ENCODE measurements at places on chromosomes 4 and X. TPM values are rescaled to one million over a fixed set of nuclear protein-coding genes. Genes with fewer than 3 reads are reported as not detected.
A peak's percentile ranks its signal among the peaks of the same experiment; 100 is the strongest.

DNA sequence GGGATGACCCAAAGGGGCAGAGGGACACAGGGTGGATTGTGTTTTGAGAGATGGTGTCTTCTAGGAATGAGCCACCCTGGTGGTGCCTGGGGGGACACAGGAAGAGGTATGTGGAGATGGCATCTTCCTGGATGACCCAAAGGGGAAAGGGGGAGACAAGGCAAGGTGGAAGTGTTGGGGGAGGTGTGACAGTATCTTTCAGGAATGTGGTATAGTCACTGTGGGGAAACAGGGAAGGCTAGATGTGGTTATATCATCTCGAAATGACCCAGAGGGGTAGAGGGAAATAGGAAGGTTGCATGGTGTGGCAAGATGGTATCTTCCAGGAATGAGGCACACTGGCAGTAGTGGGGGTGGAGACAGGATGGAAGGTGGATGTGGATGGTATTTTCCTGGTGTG is 62.9 kb downstream of the MAOA start:
- DNase-seq = no peak

- peak; percentile 51 for DNase-seq
Observed at GRCh38 chr4:72430050-72430449, 139.0 kb downstream of the ADAMTS3 start.

DNA sequence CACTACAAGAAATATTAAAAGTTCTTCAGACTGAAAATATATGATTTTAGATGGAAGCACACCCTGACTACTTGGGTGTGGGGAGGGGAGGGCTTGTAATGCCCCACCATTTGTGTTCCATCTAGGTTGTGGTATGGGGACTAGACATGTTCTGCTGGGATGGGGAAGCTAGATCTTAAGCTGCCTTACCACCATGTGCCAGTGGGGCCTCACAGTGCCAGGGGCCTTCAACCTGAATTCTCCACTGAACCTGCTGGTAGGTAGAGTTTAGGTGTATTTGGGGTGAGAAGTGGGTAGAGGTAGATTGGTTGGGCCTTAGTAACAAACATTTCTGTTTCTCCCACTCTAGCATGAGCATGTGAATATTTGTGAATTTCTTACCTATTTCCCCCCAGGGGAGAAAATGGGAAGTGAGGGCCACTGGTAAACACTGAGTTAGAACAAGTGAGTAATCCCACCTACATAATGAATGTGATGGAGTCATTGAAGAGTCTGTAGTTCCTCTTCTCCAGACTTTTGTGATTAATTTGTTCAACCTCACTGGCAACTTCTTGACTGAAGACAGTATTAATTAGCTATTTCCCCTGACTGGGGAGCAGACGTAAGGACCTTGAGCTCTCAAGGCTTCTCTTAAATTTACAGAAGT is 44.0 kb downstream of the BRCC3 start:
- DNase-seq = peak; percentile 27

Gene GTPBP6
- total RNA-seq = 73.4 TPM

GRCh38 chrX:25204182-25204581 is 188.4 kb upstream of the ARX start:
- no peak for DNase-seq

GRCh38 chr4:54384563-54384962 is 155.5 kb downstream of the PDGFRA start:
- DNase-seq = peak; percentile 47

DNA sequence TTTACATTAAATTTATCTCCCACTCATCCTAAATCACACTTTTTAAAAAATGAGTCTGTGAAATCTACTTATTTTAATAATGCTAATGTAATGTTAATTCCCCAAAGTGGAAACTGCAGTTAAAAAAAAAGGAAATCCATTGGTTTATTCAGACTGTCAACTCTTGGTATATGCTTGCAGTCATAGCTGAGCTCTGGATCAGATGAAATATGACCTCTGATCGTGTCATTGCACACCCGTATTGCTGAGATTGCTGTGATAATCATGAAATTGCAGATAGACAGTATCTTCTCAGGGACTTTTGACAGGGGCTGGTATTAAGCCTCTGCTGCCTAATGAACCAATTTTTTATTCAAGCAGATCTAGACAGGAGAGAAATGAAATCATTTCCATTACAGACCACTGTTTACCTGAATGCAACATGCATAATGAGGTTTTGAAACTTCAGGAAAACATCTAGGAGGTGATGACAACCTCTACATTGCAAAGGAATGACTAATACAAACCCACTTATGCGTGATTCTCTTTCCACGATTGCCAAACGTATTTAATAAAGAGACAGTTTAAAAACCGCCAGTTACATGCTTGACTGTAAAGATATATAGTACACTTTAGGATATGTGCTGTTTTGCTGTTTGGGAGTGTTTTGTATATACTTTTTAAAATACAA is 138.3 kb upstream of the PUDP start:
- DNase-seq = peak; percentile 23

- DNase-seq = no peak
Observed at GRCh38 chr4:130131536-130131935, 1035.6 kb downstream of the C4orf33 start.

Gene GRID2
- total RNA-seq = not detected

- DNase-seq = no peak
Observed at GRCh38 chrX:54087661-54088060, 43.4 kb upstream of the PHF8 start.

Gene MAMLD1
- total RNA-seq = 1.7 TPM

- no peak for DNase-seq
Observed at GRCh38 chrX:116009346-116009745, 161.2 kb upstream of the AGTR2 start.

Gene WDR44
- 14.1 TPM for total RNA-seq

DNA sequence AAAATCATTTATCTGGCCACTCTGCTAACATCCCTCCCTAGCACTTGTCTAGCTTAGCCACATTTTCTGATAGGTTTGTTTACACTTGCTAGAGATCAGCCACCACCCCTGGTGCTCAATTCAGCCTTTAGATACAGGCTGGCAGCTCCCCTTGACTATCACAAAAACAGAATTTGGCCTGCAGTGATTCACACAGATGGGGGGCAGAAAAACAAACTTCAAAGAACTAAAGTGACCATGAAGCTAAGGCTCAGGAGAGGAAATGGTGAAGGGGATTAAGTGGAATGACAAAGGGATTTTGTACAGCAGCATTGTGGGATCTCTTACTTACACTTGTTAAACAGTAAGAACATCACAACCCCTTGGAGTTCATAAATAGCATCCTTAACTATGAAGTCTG is 1718.0 kb upstream of the PCDH7 start:
- no peak for DNase-seq

- no peak for DNase-seq
Observed at GRCh38 chr4:82890528-82890900, 439 bp downstream of the SEC31A start.

GRCh38 chr4:82268050-82268825 is 105.6 kb downstream of the HNRNPD start:
- peak; percentile 76 for DNase-seq

- no peak for DNase-seq
Observed at GRCh38 chr4:122481766-122482405, 25.4 kb upstream of the IL2 start.

- DNase-seq = no peak
Observed at GRCh38 chr4:108264693-108265092, 96.0 kb upstream of the LEF1 start.

- DNase-seq = no peak
Observed at GRCh38 chr4:7467471-7467870, 32.7 kb upstream of the PSAPL1 start.

DNA sequence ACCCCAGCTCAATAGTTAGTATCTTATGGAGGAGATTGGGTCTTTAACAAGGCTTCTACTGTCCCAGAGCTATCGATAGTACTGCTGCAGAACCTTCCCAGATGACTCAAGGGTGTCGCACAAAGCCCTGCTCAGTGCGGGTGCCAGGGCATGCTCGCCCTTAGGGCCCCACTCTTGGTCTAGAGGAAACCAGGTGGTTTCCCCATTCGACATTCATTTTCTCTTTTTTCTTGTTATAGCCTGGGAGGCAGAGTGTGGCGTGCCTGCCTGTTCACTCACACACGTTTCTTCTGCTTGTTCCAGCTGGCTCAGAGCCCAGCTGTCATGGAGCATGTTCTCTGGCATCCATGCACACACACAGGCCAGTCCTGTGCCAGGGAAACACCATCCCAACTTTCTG is 144.5 kb downstream of the SMIM20 start:
- peak; percentile 85 for DNase-seq

DNA sequence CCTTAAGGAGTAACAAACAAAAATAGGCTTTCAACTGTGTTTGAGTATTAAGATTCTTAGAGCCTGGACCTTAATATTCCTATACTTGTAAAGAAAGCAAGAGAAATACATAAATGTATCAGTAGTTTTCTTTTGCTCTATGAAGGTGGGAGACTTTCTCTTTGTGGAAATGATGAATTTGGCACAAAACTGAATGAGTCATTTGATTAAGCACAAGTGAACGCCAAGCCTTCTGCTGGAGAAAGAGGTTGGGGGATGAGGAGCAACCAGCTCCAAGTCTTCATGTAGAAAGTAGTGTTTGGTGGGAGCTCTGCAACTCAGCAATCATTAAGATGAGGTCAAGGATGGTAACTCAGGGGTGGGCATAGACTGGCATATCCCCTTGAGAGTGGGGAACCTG is 49.6 kb downstream of the MEPE start:
- peak; percentile 53 for DNase-seq

- peak; percentile 16 for DNase-seq
Observed at GRCh38 chr4:27123123-27123768, 262.6 kb downstream of the STIM2 start.

DNA sequence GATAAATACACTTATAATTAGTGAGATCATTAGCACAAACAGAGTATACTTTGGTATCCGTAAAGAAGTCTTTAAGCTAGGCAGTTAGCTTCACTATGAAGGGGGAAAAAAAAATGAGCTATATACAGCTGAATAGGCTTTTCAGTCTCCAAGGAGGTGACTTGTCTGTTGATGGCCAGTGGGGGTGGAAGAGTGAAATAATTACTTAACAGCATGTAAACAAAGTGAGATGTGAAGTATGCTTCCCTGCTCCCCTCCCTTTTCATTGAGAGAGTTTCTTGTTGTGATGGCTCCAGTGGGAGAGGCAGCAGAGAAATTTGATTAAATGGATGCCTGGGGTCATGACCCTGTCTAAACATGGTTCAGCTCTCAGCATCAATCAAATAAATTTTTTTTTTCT is 180.9 kb downstream of the DACH2 start:
- DNase-seq = no peak

DNA sequence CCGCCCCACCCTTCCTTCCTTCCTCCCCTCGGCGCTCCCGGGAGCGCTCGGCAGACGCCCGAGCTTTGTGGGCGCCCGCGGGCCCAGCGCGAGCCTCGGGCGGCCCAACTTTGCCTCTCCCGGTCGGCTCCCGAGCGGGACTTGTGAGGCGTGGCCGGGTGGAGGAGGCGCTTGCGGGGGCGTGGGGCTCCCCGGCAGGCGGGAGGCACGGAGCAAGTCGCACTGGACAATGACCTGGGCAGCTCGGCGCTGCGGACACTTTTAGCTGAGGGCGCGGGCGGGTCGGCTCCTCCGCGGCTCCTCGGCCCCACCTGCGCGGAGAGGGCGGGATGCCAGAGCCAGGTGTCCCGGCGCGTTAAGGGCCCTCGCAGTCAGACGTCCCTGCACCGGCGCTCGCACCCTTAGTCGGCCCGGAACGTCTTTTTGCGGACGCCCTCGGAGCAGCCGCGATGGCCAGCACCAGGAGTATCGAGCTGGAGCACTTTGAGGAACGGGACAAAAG is 385 bp downstream of the DCLK2 start:
- peak; percentile 58 for DNase-seq
